ENCODE measurements at places on chromosomes 3 and 15.

DNA sequence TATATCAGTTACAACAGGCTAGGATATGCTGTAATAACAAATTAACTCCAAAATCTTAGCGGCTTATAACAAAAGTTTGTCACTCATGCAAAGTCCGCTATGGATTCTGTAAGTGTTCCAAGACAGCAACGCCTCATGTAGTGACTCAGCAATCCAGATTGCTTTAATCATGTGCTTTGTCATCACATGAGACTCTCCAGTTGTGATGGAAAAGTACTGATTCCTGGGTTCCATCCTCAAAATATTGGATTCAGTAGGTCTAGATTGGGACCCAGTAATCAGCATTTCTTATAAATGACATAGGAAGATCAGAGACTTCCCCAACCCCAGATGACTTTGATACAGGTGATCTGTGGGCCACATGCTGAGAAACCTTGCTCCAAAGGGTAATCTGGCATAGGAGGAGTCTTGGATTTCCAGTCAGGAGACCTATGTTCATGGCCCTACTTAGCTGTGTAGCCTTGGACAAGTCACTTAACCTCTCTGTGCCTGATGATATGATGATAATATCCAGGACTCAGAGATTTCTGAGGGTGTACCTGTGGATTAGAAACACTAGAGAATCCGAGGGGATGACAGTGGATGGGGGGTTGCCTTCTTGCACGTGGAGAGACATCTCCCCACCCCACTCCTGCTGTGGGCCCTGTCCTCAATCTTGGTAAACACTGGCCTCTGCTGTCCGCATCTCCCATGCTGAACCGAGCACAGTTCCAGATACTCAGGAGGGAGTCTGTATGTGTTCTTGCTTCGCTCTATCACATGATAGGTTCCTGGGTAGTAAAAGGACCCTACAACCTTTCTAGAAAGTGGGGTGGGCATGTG is 65.5 kb downstream of the CORO2B start:
- no peak for DNase-seq

DNA sequence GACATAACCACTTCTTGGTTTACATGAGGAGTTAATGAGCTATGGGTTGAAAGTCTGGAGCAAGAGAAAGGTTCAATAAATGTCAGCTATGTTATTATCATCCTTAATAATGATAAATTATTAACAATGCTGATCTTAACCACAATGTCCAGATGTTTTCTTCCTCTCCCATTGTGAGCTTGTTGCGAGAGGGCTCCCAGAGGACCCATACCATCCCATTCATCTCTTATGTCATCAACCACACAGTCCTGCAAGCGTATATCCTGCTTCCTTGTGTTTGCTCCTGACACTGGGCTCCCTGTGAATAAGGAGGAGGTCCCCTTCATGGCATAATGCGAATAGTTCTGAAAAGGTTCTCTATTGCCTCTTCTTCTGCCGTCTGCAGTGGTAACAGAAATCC is 266.8 kb downstream of the TLE3 start:
- DNase-seq = no peak

- DNase-seq = no peak
Measured at GRCh38 chr15:63945838-63946298, 100.4 kb downstream of the DAPK2 start.

GRCh38 chr3:190013943-190014924 is 106.5 kb downstream of the P3H2 start:
- DNase-seq = no peak

DNA sequence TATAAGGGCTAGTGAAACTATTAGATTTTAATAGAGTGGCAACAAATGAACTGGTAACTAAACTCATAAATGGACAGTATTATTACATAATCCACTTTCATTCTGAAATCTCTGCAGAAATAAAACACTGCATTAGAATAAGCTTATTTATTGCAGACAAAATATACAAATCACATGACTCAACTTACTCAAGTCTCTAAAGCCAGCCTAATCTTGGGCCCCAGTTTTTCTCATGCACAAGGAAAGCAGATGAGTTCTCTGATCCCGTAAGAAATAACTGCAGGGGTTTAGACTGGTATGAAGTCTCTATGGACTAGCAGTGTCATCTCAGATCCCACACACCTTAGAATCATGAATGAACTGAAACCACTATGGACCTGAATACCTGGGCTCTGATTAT is 5.8 kb downstream of the DLG1 start:
- no peak for DNase-seq

DNA sequence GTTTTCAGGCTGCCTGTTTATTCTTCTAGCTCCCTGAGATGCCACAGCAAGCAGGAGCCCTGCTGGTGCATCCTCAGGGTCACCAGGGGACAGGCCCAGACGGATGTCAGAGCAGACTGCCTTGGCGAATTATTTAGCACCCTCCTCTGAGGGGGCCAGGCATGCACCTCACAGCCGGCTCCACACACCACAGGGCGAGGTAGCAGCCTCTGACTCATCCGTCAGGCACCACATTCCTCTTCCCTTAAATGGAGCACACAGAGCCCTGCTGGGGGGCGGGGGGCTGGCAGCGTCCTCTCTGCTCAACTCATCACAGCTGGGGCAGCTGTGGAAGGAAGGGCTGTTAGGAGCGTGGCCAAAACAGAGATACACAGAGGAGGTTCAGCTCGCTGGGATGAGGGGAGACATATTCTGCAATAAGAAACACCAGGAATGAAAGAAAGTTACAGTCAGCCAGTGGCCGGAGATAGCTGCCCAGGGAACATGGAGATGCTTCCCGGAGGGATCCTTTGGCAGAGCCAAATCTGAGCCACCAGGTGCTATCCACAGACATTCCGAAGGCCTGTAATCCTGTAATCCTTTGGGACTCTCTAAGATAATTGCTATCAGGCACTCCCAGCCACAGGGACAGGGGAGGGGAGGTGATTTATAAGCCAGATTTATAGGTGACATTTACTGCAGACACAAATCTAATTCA is 13.9 kb upstream of the PRICKLE2 start:
- no peak for DNase-seq

- no peak for DNase-seq
Measured at GRCh38 chr3:16496408-16497222, 16.9 kb downstream of the RFTN1 start.

DNA sequence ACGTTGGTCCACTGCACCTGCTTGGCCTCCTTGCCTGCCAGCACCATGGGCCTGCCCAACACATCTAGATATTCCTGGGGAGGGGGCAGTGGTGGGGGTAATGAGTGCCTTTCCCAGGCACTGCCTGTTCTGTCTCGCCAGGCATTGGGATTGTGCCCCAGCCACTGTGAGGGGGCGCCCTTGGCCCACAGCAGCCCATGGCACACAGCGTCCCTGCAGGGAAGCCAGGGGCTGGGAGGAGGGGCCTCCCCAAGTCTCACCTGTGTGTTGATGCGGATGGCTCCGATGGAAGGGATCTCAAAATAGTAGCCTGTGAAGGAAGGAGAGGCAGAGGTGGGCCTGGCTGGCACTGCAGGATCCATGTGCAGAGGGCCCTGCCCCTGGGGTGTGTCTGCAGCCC is 18.7 kb upstream of the TMEM115 start:
- DNase-seq = no peak

Data from hippocampal formation (tissue), 2 donors.